ENCODE measurements at places on chromosomes 11 and 22.

- peak; percentile 14 for DNase-seq
These were observed 12.8 kb downstream of the AP1B1 start for GRCh38 chr22:29375398-29376076.

DNA sequence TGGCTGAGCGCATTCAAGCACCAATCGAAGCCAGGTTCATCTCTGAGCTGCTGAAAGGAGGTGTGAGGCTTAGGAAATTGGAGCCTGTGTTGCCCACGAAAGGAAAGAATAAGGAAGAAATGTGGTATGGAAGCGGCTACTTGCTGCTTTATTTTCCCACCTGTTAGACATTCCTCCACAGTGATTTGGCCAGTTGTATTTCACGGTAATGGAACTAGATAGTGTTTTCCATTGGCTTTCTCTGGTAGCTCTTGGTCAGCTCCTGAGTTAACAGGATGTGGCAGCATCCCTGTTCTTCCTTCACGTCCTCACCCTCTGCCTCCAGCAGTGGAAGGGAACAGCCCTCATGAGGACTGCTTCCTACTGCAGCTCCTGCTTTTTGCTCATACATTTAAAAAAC, 44.7 kb downstream of the BID start:
- DNase-seq = no peak

GRCh38 chr22:49569286-49570031, 258.2 kb downstream of the BRD1 start:
- DNase-seq = no peak

DNA sequence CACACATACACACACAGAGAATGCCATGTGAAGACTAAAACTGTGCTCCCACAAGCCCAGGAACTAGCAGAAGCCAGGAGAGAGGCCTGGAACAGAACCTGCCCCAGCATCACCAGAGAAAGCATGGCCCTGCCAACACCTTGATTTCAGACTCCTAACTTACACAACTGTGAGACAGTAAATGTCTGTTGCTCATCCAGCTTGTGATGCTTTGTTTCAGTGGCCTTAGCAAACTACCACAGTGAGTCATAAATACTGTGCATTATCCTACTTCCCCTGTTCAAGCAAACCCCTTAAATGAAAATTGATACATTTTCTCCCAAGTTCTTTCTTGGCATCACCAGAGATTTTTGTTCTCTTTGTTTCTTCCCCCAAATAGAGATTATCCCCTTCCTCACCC, 1539.4 kb upstream of the TENM4 start:
- no peak for DNase-seq

DNA sequence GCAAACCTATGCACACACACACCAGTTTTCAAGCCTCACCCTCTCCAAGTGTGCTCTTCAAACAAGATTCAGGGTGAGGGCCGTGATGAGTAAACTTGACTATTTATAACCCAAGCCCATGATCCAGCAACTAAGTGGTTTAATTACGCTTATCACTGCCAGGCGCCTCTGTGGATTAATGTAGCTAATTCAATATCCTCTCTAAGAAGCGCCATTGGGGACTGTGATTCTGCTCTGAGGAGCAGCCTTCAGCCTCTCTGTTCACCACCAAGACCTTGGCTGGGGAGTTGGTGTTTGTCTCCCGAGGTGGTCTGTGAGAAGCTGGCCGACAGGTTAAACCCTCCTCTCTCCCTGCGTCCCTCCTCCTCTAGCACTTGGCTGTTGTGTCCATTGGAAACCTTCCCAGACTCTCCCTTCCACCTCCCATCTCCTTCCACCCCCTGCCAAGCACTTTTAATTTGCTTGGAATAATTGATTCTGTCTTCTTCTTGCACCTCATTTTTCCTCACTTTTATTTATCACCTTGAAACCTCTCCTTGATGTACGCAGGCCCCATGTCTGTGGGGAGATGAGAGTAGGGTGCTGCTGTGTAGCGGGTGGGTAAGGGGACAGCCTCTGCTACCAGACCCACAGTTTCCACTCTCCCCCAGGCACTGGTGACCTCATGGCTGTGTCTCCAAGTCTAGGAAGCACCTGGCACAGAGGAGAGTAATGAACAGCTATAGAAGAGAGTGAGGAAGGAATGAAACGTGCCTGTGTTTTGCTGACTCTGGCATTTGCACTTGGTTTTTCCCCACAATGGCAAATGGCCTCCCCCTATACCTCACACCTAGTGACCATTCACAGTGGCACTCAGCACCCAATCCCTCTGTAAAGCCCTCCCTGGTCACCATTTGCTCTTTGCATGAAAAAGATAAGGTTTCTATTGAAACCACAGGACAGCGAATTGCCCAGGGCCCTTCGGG, 236.6 kb downstream of the GRIK4 start:
- DNase-seq = no peak

DNA sequence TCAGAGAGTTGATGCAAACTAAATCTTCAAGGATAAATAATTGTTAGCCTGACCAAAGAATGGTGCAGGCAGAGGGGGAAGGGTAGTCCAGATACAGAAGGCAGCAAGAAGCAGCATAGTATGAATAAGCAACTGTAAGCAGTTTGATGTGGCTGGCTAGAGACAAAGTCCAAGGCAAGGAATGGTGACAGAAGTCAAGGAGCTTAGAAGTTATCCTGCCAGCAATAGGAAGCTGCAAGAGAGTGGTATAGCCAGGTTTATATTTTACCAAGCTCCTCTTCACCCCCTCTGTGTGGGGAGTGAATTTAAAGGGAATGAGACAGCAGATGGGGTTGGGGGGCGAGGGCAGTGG, 14.7 kb downstream of the TRIM3 start:
- no peak for DNase-seq

DNA sequence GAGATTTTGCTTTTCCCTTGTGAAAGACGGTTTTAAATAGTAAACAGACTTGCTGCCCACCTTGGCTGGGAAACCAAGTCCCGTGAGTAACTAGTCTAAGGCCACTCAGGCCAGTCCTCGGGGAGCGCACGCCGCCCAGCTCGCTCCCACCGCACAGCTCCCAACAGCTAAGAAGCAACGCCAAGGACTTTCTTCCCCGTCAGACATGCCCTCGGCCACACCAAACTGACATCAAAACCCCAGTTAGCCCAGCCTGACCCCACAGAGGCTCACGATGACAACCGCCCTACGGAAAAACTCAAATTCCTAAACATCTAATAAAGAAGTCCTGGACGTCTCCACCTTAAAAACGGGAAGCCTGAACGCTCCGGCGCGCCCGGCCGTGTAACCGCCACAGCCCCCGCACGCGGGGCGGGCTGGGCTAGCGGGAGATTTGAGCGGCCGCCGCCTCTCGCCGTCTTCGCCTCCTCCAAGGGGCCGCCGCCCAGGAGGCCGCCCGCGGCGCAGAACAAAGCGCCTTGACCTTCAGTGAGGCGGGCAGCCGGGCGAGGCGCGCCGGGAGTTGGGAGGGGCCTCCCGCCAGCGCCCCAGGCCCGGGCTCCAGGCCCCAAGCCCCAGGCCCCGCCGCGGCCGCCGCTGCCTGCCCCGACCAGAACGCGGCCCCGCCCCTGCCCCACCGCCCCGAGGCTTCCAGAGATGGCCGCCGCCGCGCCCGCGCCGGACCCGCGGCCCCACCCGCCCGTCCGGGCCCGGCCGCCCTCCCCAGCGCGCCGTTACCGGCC, 486 bp downstream of the NAP1L4 start:
- DNase-seq = no peak

- DNase-seq = no peak
These were observed 43.2 kb upstream of the VPREB1 start for GRCh38 chr22:22201185-22201929.

DNA sequence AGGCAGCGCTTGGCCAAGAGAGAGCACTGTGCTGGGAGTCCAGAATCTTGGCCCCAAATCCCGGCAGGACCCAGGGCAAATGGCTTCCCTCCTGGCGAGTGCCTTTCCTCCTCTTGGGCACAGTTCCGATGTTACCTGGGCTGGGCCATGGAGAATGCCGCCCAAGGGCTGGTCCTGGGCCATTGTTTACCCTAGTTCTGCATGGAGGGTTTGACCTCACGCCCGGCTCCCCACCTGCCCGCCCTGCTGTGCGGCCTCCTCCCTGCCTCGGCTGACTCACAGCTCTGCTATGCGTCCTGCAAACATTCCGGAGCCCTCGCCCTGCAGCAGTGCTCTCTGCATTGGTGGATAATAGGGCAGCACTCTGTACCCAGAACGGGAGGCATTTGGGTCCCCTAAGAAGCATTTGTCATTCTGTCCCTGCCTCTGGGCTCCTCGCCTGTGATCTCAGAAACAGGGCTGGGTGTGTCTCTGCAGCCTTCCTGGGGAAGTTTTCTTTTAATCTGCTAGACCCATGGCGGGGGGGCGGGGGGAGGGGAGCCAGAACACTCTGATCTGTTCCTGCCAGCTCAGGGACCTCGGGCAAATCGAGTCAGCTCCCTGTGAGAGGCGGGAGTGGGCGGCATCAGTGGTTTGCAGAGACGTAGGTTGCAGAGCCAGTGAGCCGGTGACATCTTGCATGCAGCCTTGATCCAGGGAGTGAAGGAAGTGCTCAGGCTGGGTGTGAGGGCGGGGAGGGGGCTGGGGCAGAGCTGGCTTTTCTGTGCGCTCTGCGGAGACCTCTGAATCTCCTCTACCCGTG, 32.9 kb upstream of the SMIM38 start:
- DNase-seq = peak; percentile 37

GRCh38 chr11:125214601-125215565, 50.3 kb downstream of the PKNOX2 start:
- DNase-seq = no peak

- no peak for DNase-seq
These were observed 1088.2 kb downstream of the TBC1D22A start for GRCh38 chr22:47850644-47851151.

DNA sequence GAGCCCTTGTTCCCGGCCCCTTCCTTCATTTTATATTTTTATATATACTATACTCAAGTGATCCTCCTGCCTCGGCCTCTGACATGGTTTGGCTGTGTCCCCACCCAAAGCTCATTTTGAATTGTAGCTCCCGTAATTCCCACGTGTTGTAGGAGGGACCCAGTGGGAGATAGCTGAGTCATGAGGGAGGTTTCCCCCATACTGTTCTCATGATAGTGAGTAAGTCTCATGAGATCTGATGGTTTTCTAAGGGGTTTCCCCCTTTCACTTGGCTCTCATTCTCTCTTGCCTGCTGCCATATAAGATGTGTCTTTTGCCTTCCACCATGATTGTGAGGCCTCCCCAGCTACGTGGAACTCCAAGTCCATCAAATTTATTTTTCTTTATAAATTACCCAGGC, 7.2 kb upstream of the ZNF280A start:
- no peak for DNase-seq

- DNase-seq = no peak
These were observed 1045.8 kb downstream of the BRD1 start for GRCh38 chr22:48781868-48782267.

DNA sequence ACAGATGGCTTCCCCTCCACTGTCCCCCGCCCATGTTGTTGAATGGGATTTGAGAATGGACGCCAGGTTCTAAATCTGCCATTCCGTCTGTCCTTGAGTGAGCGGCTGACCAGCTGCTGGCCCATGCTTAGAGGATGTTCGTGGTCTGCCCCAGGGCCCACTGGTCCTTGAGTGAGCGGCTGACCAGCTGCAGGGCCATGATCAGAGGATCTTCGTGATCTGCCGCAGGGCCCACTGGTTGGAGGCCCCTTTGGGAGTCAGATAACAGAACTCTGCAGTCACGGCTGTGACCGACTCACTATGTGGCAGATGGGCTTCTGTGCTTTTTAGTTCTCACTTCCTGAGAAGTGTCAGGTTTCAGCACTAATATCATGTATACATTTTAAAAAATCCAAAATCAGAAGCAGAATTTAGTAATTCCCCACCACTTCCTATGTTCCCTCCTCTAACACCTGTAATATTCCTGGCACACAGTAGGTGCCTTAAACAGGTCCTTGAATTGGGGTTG, 54.1 kb downstream of the MICAL3 start:
- DNase-seq = no peak

DNA sequence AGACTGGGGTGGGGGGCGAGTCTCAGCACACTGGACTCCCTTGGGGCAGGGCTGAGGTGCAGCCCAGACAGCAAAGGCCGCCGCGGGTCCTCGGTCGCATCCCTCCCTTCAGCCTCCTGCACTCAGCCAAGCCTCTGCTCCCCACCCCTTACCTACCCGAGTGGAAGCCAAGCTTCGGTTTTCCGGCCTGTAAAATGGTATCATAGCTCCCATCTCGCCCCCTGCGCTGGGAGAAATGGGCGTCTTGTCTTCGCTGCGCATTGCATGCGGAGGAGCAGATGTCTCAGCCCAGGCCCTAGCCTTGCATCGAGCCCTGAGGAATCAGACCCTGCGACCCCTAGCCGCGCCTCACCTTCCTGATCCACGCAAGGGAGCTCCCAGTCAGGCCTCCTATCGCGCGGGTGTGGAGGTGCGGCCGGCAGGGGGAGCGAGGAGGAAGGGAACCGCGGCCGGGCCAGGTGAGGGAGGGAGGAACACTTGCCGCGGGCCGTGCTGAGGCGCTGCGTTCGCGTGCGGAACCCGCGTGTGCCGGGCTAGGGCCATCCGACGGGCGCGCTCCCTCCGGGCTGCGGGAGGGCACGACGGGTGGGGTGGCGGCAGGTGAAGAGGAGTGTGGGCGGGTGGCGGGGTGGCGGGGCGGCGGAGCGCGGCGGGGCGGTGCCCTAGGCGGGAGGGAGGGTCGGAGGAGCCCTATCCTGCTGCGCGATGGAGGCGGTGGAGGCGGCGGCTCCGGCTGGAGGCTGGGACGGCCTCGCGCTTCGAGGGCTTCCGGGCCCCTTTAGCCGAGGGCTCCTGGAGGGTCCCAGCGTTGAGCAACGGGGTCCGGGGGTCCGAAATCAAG, 4.1 kb upstream of the TBX1 start:
- peak; percentile 63 for DNase-seq

- no peak for DNase-seq
These were observed 107.2 kb downstream of the TSPAN18 start for GRCh38 chr11:44833877-44834452.

DNA sequence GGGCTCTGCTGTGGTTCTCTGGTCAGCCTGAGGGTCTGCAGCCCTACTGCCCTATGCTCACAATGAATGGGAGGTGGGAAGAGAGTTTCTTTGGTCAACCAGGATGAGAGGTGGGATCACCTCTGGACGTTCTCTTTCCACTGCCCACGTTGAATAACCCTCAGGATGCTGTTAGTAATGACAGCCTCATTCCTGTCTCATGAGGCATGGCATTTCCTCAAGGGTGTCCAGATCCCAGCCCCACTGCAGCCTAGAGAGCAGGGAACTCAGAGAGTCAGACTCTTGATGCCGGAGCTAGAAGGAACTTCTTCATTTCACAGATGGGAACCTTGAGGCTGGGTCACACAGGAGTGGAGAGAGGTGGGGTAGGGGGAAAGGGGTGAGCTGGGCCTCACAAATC, 196.0 kb downstream of the CEP164 start:
- no peak for DNase-seq

Data from activated CD4-positive, alpha-beta T cell treated with anti-CD3 and anti-CD28 coated beads, Interleukin-2, Interleukin-6, amounts not matched to agents 100 ng/mL and 50 ng/mL, durations not matched to agents 16 hours and 8 hours (primary cell).